ENCODE measurements at places on chromosomes 5 and 9. TPM values are rescaled to one million over a fixed set of nuclear protein-coding genes. Genes with fewer than 3 reads are reported as not detected.

The RFX3 gene
- total RNA-seq, result 4.3 TPM

The FSD1L gene
- 2.3 TPM for total RNA-seq

The ORM1 gene
- total RNA-seq, result not detected

The TXNDC8 gene
- total RNA-seq, result not detected

The DNM1 gene
- 16.9 TPM for total RNA-seq

The WNK2 gene
- 13.3 TPM for total RNA-seq
